HFFc6 (cell line): ENCODE measurements at places on chromosomes 1 and 21. TPM values are rescaled to one million over a fixed set of nuclear protein-coding genes. Genes with fewer than 3 reads are reported as not detected.

DNA sequence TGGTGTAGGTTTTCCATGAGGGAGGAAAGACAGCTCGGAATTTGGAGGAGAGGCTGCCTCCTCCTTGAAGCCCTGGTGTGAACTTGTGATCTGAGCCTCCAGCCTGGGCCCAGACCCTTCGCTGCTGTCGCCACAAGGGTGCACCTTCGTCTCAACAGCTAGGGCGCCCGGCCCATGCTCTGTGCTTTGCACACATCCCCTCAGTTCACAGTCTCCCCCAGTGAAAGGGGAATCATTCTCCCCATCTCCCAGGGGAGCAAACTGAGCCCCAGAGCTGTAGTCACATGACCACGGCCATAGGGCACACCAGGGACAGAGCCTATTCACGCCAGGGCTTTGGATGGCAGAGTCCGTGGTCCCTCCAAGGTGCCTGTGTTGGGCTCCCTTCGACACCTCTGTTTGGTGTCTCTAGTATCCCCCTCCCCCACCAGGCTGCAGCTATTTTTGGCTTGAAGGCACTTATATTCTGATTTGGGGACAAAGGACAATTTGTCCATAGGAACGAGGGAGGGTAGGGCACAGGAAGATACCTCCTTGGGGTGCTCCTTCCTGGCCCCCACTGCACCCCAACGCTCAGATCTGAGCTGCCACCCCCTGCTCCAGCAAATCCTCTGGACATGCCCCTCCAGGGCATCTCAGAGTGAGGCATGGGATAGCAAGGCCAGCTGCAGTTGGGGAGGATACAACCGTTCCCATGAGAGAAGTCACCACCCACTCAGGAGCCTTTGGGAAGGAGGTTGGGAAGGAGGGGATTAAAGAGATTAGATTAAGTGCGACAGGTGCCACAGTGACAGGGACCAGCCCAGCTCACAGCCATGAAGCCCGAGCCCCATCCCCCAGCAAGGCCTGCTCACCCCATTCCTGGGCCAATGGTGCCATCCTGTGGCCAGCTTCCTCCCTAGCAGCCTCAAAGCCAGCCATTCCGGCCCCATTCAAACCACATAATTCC lies 15.7 kb downstream of the MATN1 start:
- DNase-seq: peak; percentile 51

GRCh38 chr1:47684964-47685762 lies 247.3 kb downstream of the FOXD2 start:
- no peak for DNase-seq

DNA sequence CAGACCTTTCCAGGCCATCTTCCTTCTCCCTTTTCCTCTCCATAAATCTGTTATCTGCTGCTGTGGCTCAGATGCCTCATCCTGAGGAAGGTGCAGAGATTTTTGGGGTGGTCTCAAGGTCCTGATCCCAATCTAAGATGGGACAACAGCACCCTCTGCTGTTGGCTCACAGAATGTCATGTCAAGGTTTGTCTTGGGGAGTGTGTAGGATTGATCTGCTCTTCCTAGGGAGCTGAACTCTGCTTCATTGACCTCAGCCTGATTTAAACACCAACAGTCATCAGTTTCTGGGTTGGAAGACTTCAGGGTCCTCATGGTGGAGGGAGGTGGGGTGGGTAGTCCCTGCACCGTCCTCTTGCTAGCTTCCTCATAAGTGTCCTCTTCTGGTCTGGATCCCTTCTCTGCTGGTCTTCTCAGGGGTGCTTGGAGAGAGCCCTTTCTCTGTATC lies 62.8 kb upstream of the LAX1 start:
- DNase-seq: no peak

DNA sequence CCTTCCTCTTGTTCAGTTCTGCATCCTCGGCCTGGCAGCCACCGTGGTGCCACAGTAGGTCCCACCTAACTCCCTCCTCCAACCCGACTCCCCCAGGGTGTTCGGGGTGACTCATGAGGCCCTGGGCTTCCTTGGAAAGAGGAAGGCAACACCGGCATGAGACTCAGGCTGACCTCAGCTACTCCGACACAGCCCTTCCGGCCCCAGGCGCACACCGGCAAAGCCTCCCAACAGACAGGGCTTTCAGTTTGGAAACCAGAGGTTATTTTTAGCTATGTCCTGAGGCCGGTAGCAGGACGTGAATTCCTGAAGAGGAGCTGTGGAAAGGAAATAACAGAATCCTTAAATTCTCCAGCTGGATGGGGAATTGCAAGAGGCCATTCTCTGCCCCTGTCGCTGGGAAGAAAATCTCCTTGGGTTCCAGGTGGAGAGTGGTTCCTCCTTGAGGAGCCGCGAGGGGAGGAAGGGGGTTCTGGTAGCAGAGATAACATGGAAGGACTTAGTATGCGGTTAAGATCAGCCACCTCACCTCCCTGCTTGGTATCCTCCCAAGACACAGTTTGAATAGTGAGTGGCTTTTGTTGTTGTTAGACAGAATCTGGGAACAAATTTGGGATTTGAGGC lies 24.4 kb downstream of the PLXNA2 start:
- DNase-seq: peak; percentile 84

DNA sequence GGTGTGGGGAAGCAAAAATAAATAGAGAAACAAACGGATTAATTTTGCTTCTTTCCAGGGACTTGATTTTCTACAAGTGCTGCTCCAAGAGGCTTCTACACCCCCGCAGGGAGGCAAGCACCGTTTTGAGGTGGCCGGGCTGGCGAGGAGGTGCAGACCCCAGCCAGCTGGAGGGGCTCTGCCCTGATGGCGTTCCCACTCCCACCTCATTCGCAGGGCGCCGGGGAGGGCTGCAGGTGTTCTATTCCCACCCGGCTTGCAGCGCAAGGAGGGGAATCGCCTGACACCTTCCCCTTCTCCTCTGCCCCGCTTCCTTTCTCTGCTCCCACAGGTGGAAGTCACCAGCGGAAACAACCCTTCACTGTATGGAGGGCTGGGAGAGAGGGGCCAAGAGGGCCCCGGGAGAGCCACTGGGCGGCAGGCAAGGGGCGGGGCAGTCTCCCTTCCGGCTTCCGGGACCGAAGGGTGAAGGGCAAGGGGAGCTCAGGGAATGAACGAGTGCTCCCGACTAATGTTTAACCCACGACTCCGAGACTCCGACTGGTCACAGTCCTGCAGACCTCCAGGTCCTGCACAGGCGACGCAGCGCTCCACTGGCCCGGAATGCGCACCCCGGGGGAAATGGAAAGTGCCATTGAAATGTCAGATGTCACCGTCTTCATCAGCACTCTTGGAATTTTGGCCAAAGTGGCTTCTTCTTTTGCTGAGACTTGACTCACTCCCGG lies 29.1 kb downstream of the TEX35 start:
- DNase-seq: no peak

DNA sequence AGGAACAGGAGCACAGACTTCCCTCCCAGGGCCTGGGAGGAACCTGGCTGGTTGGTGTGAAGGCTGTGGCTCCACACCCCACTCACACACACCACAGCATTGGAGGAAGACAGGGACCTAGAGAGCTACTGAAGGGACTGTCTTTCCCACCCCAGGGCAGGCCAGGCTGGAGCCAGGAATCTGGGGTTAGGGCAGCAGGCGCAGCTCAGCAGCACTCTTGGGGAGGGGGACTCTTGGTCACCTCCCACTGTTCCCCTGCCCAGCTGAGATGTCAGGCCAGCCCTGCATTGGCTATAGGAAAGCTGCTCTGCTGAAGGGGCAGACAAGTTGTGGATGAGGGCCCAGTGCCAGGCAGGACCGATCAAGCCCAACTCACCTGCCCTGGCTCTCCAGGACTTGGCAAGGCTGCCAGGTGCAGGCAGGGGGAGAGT lies 1.6 kb upstream of the PLEKHA6 start:
- no peak for DNase-seq

The IL22RA1 gene
- total RNA-seq: not detected in 3 replicates

The PDZK1IP1 gene
- not detected in 3 replicates for total RNA-seq
